ENCODE measurements at places on chromosomes 13 and 19.

- DNase-seq = no peak
Observed at GRCh38 chr13:21074546-21074945, 13.2 kb upstream of the LATS2 start.

DNA sequence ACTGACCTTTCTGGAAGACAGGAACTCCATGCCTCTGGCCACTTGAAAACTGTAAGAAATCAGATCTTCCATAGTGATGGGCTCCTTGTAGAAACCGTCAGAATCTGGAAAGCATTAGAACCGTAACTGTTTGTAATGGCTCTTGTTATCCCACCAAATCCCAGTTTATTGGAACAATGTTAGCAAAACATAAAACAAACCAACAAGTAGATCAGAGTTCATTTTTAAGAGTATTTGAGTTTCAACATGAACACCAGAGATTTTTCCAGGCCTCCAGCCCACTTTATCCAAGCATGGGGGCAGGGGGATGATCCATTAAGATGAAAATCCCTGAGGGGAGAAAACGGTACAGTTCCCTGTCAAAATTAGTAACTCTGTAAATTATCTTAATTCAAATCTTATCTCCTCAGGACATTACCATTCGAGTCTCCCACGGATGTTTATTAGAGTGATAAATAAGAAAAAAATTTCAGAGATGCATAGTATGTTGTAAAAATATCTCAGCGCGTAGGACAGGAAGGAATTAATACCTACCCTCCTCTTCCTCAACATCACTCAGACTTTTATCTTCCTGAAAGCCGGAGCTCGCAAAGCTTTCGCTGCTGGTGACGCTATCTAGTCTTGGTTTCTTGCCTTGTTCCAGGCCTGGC lies 172.5 kb downstream of the FLT1 start:
- DNase-seq = no peak

- no peak for DNase-seq
Observed at GRCh38 chr13:98691360-98691759, 61.1 kb downstream of the SLC15A1 start.

GRCh38 chr19:54030895-54031586 lies 32.7 kb downstream of the VSTM1 start:
- DNase-seq = no peak

DNA sequence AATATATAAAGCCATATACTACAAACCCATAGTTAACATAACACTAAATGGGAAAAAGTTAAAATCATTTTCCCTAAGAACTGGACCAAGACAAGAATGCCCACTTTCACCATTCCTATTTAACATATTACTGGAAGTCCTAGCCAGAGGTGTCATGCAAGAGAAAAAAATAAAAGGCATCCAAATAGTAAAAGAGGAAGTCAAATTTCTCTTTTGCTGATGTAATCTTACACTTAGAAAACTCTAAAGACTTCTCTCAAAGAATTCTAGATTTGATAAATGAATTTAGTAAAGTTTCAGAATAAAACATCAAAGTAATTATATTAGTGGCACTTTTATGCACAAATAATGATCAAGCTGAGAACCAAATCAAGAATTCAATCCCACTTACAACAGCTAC lies 678.9 kb upstream of the SLITRK5 start:
- DNase-seq = no peak

GRCh38 chr19:16232127-16232526 lies 34.4 kb downstream of the AP1M1 start:
- DNase-seq = no peak
